ENCODE measurements at places on chromosomes 6 and 20.
A peak's percentile ranks its signal among the peaks of the same experiment; 100 is the strongest.

- DNase-seq = no peak
Observed at GRCh38 chr6:161166176-161166575, 107.7 kb downstream of the AGPAT4 start.

GRCh38 chr20:3686867-3687321, 5.1 kb upstream of the ADAM33 start:
- no peak for DNase-seq

GRCh38 chr20:53621482-53622246, 28.0 kb upstream of the ZNF217 start:
- no peak for DNase-seq

DNA sequence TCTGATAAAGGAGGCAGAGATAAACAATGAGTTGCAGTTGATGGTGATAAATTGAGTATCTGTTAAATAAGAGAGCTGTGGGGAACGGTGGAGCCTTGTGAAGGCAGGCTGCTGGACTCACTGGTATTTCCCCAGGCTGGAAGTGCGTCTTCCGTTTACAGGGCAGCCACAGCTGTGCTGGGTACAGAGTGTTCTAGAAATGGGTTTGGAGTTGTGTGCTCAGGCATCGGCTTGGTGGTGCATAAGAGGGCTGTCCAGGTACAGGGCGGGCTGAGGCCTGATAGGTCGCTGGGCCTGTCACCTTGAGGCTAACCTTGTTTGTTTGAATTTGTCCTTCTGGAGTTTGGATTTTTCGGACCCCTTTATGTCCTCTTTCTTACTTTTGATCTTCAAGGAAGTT, 39.3 kb downstream of the ARID1B start:
- DNase-seq = no peak

DNA sequence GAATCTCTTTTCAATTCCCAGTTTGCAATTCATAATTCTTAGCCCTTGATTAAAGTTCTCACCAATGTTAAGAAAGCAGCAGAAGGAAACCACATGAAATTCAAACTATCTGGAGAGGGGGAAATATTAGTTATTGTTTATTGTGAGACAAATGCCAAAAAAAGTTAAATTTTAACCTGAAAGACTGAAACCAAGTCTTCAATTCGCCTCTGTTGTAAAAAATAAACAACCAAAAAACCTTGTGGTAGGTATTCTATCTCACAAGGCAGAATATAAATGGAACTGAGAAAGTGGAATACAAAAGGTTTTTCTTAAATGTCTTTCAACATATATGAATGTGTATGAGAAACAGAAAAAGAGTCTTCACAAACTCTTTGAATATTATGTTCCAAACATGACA, 24.8 kb downstream of the TMX4 start:
- no peak for DNase-seq

- DNase-seq = no peak
Observed at GRCh38 chr20:59462249-59462648, 142.1 kb upstream of the PHACTR3 start.

GRCh38 chr20:48406912-48407340, 420.9 kb downstream of the PREX1 start:
- DNase-seq = no peak

- DNase-seq = peak; percentile 4
Observed at GRCh38 chr6:105452924-105453756, 50.3 kb upstream of the PREP start.

DNA sequence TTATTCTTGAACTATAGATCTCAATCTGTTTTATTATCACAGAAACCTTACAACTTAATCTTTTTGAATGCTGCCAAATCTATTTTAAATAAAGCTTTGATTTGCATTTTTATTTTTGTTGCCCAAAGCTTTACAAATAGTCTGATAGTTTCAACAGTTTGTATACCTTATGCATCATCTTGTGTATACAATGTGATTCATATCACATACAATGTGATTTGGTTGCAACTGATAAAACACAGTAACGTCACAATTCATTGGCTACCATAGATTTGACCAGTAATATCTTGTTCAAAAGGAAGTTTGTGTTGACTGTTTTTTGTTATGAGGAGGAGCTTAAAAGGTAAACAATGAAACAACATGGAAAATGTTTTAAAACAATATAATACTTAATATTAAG, 110.9 kb downstream of the EYA4 start:
- no peak for DNase-seq
